ENCODE measurements at places on chromosomes 5 and 9.

- no peak for DNase-seq
Observed at GRCh38 chr9:11199335-11199734, 586.5 kb upstream of the PTPRD start.

DNA sequence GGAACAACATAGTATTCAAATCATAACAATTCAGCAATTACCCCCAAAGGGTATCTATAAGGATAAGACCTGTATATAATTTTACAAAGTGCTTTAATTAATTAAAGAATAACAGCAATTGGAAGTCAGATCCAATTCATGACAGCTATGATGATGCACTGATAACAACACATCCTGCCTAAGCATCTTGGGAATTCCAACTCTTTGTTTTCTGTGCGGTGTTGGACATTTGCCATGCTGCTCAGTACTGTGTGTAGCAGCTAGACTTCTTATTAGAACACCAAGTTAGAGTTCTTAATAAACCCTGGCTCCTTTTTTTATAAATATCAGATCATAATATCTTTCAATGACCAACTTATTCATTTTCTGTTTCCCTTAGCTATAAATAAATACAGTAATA, 209.0 kb downstream of the SEC61B start:
- no peak for DNase-seq

DNA sequence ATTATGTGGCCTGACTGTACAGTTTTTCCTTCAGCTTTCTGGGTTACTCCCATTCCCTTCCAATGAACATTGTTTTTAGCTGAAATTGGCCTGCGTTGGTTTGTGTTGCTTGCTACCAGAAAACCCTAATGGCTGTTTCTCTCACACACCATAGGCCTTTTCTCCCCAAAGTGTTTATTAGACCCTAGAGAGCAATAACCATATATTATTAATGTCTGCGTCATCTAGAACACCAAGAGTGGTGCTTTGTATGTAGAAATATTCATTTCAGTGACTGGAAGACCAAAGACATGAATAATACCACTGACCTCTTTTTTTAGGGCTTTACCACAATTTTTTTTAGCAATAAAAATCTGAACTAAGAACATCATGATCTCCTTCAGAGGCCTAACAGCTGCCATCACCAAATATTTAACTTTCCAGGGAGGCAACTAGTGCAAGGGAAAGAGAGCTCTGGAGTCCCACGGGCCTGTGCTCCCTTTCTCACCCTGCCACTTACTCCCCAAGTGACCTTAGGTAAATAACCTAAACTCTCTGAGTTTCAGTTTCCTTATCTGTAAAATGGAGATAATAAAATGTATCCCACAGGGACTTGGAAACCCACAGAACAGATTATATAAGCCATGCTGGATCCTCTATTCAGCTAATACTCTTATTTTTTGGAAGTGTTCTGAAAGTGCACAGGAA, 201.9 kb upstream of the ISL1 start:
- no peak for DNase-seq

- DNase-seq = no peak
Observed at GRCh38 chr5:131305138-131305689, 41.4 kb downstream of the CDC42SE2 start.

DNA sequence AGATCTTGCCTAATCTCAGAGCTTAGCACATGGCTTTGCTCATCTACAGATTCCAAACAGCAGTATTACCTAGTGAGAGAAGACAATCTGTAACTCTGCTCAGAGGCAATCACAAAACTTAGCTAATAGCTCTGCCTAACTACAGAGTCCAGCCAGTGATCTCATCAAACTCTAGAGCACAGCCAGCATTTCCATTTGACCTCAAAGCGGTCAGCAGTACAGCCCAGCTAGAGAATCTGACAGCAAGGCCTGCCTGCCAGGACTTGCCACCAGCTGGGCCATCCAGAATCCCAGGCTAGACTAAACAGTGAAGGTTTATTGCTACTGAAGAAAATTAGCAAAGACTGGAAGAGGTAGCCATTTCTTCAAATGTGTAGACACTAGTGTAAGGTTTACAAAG, 217.9 kb upstream of the VLDLR start:
- no peak for DNase-seq
